Peyer's patch (tissue), 4 donors: ENCODE measurements at places on chromosomes 6 and 20. TPM values are rescaled to one million over a fixed set of nuclear protein-coding genes. Genes with fewer than 3 reads are reported as not detected.

- DNase-seq, result no peak
Measured at GRCh38 chr6:55069132-55069781, 105.1 kb upstream of the HCRTR2 start.

Gene ECHDC1
- 48.9 TPM for total RNA-seq

Gene HNF4A
- total RNA-seq, result 274 TPM

- DNase-seq, result no peak
Measured at GRCh38 chr20:15942130-15942529, 631.1 kb downstream of the KIF16B start.

DNA sequence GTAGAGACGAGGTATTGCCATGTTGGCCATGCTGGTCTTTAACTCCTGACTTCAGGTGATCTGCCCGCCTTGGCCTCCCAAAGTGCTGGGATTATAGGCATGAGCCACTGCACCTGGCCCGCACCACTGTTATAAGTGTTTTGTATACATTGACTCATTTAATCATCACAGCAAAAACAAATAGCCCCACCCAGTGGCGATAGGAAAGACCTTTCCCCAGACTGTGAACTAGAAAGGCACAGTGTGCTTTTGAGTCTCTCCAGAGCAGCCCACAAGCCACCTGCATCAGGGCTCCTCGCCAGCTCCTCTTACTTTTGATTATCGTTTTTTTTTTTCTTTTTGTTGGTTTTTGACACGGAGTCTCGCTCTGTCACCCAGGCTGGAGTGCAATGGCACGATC lies 27.9 kb upstream of the ZFP64 start:
- DNase-seq, result no peak

Gene FNDC11
- 0.67 TPM for total RNA-seq
